Endodermal cell (in vitro differentiated cells): ENCODE measurements at places on chromosomes 5 and 9. TPM values are rescaled to one million over a fixed set of nuclear protein-coding genes. Genes with fewer than 3 reads are reported as not detected.

The ARID3C gene
- 0.63 to 1.1 TPM (median 0.80 TPM) in 3 replicates for total RNA-seq

The DPP7 gene
- 19.5 to 25.4 TPM (median 20.1 TPM) in 3 replicates for total RNA-seq

The IFNB1 gene
- not detected in 3 replicates for total RNA-seq

The C9 gene
- 0.45 TPM in 1 of 3 replicates, not detected in the others for total RNA-seq

The JADE2 gene
- 50.0 and 51.9 TPM in 2 replicates for total RNA-seq

The HRCT1 gene
- total RNA-seq, result not detected in 3 replicates
